Activated T-helper 2 cell treated with anti-CD3 and anti-CD28 coated beads, Interferon-gamma antibody, Interleukin-2, Interleukin-4, amounts not matched to agents 10 μg/mL and 5 μg/mL and 100 μg/mL, durations not matched to agents 14 hours and 24 hours and 36 hours (primary cell): ENCODE measurements at places on chromosomes 3 and 15. TPM values are rescaled to one million over a fixed set of nuclear protein-coding genes. Genes with fewer than 3 reads are reported as not detected.

GRCh38 chr3:120113128-120114116 is 19.2 kb upstream of the GSK3B start:
- no peak for DNase-seq
- no peaks in the 10 kb centered on the region for H3K36me3 ChIP-seq
- H3K27me3 ChIP-seq, result peaks cover 2% of the 10 kb centered on the region
- no peak overlapping the region for H3K4me3 ChIP-seq
- H3K27ac ChIP-seq, result no peak overlapping the region
- H3K4me1 ChIP-seq, result no peaks in the 10 kb centered on the region

Gene LRRIQ4
- 0.16 TPM in 2 replicates for total RNA-seq

DNA sequence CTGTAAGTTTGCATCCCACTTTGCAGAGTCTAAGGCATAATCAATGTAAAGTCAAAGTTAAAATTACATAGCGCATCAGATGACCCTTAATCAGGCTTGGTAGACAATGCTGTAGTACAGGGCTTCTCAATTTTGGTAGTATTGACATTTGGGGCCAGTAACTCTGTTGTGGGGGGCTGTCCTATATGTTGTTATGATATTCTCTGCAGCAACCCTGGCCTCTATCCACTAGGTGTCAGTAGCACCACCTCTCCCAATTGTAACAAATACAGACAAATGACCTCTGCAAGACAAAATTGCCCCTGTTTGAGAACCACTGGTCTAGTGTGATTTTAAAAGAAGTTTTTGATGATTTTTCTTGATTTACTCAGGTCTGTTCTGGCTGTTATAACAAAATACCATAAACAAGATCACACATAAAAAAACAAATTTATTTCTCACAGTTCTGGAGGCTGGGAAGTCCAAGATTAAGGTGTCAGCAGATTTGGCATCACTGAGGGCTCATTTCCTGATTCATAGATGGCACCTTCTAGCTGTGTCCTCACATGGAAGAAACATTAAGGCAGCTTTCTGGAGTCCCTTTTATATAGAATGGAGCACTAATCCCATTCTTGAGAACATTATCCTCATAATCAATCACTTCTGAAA is 37.6 kb upstream of the SLC9A9 start:
- DNase-seq, result no peak
- H3K4me3 ChIP-seq, result no peak overlapping the region
- no peaks in the 10 kb centered on the region for H3K36me3 ChIP-seq
- peaks cover 17% of the 10 kb centered on the region for H3K27me3 ChIP-seq
- no peak overlapping the region for H3K27ac ChIP-seq

Gene PCSK6
- total RNA-seq, result 0.83 and 1.9 TPM in 2 replicates

Gene AP4E1
- total RNA-seq, result 16.7 and 17.9 TPM in 2 replicates

- peaks cover 5% of the 10 kb centered on the region for H3K36me3 ChIP-seq
- DNase-seq, result no peak
- H3K27me3 ChIP-seq, result peaks cover 2% of the 10 kb centered on the region
- peaks cover 33% of the 10 kb centered on the region for H3K4me1 ChIP-seq
- H3K4me3 ChIP-seq, result no peak overlapping the region
Observed at GRCh38 chr3:57226176-57226575, 1.4 kb upstream of the APPL1 start.

DNA sequence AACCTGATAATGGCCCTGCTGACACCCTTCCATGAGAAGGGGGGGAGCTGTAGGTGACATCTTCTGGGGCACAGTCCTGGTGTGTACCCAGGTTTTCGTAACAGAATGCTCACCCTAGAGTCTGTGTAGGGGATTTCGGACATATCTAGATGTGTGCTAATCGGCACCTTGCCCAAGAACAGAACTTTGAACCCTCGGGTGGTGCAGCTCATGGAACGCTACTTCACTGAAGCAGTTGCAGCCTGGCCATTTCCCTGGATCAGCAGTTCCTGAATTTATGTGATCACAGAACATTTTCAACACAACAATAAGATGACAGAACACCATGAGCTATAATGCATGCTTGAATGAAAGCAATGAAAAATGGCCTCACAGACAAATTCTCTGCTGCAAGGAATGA is 57.5 kb upstream of the MUC13 start:
- no peak overlapping the region for H3K4me3 ChIP-seq
- no peak for DNase-seq
- H3K36me3 ChIP-seq, result peaks cover 50% of the 10 kb centered on the region
- H3K27me3 ChIP-seq, result no peaks in the 10 kb centered on the region
- no peak overlapping the region for H3K27ac ChIP-seq

Gene ZNF385D
- not detected in 2 replicates for total RNA-seq

GRCh38 chr3:70771426-70772147 is 459.1 kb upstream of the MDFIC2 start:
- H3K4me1 ChIP-seq, result peaks cover 4% of the 10 kb centered on the region
- peaks cover 52% of the 10 kb centered on the region for H3K27me3 ChIP-seq
- no peak for DNase-seq
- no peak overlapping the region for H3K4me3 ChIP-seq

DNA sequence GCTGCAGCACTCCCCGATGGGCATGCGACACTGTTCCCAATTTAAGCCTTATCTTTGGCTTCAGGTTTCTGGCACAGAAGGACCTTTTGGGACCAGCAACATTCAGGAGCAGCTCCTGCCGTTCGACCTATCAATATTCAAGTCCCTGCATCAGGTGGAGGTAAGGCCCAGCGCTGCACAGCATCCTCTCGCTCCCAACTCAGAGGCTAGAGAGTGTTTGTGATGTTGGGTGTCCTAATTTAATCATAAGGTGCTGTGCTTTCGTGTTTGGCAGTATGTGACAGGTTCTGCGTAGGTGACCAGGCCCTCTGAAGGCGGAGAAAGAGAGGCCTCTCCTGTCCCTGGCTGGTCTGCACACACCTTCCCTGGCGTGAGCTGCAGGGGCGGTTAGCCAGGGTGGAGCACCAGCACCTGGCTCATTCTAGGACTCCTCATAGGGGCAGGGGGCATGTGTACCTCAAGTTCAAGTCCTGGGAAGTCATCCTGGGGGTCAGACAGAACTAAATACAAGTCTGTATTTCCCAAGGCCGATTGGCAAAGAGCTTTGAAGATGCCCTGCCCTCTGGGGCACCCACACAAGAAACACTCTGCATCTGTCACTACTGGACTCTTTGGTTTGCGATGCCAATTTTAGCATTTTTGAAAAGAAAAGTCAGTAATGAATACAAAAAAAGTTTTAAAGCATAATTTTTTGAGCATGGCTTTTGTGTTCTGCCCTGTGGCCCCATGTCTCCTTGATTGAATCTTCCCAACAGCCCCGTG is 17.0 kb downstream of the NISCH start:
- H3K4me3 ChIP-seq, result no peak overlapping the region
- H3K4me1 ChIP-seq, result no peaks in the 10 kb centered on the region
- H3K36me3 ChIP-seq, result peaks cover 58% of the 10 kb centered on the region
- no peak for DNase-seq
- no peaks in the 10 kb centered on the region for H3K27me3 ChIP-seq

Gene ECE2
- total RNA-seq, result not detected in 2 replicates

GRCh38 chr3:130393594-130393993 is 48.1 kb downstream of the COL6A5 start:
- no peak for DNase-seq
- no peaks in the 10 kb centered on the region for H3K36me3 ChIP-seq
- no peak overlapping the region for H3K4me3 ChIP-seq
- H3K4me1 ChIP-seq, result no peaks in the 10 kb centered on the region
- H3K27ac ChIP-seq, result no peak overlapping the region
